GM03348 (cell line): ENCODE measurements at places on chromosomes 1 and 21.

DNA sequence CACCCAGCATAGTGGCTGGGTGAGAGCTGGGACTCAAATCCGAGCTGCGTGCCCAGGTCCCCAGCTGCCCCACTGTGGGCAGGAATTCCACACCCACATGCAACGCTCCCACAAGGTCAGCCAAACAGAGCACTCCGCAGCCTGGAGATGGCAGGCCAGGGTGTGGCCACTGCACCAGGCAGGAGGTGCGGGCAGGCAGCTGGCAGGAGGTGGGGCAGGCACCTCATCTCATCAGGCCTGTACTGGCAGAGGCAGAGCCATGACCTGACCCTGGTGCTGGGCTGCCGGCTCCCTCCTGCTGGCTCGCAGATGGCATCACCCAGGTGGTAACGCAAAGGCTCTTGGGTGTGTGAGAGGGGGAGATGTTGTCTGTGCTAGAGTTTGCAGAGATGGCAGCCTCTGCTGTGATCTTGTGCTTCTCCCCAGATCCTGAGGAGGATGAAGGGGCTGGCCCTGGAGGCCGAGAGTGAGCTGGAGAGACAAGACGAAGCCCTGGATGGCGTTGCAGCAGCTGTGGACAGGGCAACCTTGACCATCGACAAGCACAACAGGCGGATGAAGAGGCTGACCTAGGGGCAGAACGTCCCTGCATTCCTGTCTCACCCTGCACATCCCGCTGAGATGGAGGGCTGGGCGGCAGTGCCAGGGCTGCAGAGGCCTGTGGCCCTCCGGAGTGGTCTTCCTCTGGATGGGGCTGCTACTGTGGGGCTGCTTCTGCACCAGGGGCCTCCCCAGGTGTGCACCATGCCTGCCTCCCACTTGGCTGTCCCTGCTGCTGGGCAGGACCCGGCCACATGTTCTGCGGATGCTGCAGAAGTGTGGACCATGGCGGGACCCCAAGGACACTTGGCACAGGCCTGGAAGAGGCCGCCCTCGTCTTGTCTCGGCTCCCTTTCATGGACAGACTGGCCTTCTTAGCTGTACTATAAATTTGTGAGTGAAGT is 35.1 kb upstream of the PRSS38 start:
- no peak for DNase-seq

GRCh38 chr1:153404086-153404635 is 12.2 kb upstream of the S100A7A start:
- DNase-seq = no peak

DNA sequence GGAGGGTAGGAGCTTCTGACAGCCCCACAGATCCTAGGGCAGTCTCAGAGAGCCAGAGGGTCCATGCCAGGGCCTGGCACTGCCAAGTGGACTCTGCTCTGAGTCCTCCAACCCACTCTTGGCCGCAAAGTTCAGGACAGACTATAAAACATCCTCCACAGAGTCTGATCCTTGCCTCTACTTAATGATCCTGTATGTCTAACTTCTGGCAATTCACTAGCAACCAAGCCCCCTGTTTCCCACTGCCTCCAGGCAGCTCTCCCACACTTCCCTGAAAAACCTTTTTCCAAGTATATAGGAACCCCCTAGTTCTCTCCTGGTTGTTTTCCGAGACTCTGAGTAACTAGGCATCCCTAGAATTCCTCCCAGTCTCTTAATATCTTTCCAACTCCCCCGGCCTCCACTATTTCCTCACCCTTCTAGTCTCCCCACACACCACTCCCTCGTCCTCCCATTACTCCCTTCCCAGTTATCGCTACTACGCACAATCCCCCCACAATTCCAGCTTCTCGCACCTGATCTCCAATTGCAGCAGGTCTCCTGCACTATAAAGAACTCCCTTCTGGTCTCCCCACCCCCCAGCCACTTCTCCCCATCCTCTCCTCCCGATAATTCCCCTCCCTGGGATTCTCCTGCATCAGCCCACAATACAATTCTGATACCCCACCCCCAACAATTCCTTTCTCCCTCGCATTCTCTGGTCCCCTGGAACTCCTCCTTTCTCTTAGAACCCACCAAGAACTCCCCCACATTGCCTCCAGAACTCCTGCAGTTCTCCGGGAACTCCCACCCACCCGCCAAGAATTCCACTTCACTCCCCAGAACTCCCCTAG is 574 bp downstream of the IGSF9 start:
- DNase-seq = no peak

DNA sequence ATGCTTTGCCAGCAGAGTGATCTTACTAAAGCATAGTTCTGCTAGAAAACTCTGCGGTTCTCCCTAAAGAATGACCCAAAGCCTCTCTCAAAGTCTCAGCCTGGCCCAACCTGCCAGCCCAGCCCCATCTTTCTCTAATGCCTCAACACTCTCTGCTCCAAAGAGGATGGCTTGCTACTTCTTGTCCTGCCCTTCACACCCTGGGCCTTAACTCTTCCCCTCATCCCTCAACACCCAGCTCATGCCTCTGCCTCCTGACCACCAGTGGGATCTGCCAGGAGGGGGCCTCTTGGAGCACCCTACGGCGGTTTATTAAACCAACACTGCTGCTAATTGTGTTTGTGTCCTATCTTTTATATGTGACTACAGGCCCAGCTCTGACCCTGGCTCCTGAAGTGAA is 52.4 kb downstream of the CD58 start:
- no peak for DNase-seq

DNA sequence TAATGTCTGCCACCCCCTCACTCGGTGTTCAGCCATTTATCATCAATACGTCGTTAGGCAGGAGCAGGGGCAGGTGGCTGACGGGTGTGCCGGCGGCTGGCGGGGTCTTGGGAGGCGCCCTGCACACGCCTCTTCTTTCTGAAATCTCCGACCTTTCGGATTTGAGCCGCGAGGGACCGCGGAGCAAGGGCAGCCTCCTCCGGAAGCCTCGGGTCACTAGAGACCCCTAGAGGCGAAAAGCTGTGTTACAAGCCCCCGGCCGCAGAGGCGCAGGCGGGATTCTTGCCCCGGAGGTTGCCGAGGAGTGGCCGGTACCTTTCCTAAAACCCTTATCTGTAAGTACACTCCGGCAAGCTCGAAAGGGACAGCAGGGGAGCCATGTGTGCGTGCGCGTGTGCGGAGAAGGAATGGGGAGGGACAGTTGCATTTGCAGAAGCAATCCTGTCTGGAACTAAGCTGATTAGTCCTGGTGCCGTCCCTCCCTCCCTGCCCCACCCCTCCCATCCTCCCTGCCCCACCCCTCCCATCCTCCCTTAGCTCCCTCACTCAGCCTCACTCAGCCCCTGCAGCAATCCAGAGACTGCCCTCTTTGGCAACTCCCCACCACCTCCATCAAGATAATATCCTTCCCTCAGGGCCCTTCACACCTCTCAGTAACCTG is 11.0 kb downstream of the BRINP2 start:
- DNase-seq = peak; percentile 89

GRCh38 chr1:170583186-170583585 is 51.2 kb downstream of the GORAB start:
- DNase-seq = no peak

DNA sequence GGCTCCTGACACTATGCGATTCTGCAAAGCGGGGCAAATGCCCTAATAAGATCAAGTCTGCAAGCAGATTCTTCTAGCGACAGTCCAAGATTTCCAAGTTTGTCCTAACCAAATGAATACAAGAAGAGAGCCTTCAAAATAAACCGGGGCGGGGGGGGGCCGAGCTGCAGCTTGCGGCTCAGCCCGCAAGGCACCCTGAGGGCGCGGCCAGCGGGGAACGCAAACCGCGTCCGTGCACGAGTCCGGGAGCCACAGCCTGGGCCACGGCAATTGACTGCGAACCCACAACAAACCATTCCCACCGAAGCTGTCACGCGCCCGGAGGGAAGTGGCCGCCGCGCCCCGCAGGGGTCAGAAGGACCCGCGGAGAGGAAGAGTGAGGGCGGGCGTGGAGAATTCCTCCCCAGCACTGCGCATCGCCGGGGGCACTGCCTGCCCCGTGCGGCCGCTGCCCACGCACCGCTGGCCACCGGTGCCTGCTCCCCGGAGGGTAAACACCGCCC is 687 bp downstream of the TGFBR3 start:
- peak; percentile 59 for DNase-seq

DNA sequence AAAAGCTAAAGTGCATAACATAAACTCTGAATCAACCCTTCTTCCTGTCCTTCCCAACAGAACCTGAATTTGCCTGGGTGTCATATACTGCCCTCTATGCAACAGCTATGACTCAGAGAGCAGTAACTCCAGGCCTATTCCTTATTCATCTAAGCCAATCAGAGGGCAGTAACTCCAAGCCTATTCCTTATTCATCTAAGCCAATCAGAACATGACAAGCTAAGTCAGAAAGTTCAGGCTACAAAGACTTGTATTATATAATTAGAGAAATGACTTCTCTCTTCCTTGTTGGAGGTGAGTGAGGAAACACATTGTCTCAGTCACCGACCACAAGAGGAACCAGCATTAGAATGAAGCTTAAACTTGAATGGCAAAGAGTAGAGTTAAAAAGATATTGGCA is 26.2 kb upstream of the TADA1 start:
- no peak for DNase-seq

DNA sequence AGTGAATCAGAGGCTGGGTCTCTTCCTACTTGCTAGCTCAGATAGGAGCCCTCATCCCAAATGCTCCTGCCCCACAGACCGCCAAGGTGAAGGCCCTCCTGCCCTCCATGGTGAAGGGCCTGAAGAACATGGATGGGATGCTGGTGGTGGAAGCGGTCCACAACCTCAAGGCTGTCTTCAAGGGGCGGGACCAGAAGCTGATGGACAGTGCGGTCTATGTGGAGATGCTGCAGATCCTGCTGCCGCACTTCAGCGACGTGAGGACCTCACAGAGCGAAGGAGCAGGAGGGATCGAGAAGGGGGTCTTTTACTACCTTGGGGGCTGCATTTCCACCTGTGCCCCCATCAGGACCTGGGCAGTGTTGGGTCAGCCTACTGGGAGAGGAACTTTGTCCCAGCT is 14.6 kb upstream of the TTC4 start:
- no peak for DNase-seq

DNA sequence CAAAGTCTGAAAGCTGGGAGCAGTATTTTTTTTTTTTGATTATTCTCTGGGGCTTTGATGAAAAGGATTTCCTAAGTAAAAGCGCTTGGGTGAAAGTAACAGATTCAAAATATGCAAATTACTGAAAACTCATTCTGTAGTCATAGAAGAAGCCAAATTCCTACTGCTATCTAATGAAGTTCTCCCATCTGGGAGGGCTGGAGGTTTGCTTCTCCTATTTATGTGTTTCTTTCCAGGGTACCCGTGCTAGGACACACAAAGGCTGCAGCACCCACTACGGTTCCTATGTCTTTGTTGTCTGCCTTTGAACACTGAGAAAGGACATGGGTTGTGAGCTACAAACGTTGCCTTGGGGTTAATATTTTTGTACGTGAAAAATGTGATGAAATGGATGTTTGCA is 324.7 kb upstream of the KAZN start:
- DNase-seq = no peak

GRCh38 chr1:13682444-13682843 is 17.5 kb upstream of the PRDM2 start:
- no peak for DNase-seq

- no peak for DNase-seq
These were observed 39.4 kb downstream of the LTN1 start for GRCh38 chr21:28953247-28953646.

- DNase-seq = no peak
These were observed 26.8 kb downstream of the LRRC53 start for GRCh38 chr1:74485622-74486021.

GRCh38 chr1:151475175-151475574 is 15.9 kb upstream of the POGZ start:
- DNase-seq = no peak

- no peak for DNase-seq
These were observed 8.4 kb downstream of the PDE9A start for GRCh38 chr21:42661688-42662429.

GRCh38 chr1:5571438-5571837 is 420.8 kb downstream of the NPHP4 start:
- no peak for DNase-seq

DNA sequence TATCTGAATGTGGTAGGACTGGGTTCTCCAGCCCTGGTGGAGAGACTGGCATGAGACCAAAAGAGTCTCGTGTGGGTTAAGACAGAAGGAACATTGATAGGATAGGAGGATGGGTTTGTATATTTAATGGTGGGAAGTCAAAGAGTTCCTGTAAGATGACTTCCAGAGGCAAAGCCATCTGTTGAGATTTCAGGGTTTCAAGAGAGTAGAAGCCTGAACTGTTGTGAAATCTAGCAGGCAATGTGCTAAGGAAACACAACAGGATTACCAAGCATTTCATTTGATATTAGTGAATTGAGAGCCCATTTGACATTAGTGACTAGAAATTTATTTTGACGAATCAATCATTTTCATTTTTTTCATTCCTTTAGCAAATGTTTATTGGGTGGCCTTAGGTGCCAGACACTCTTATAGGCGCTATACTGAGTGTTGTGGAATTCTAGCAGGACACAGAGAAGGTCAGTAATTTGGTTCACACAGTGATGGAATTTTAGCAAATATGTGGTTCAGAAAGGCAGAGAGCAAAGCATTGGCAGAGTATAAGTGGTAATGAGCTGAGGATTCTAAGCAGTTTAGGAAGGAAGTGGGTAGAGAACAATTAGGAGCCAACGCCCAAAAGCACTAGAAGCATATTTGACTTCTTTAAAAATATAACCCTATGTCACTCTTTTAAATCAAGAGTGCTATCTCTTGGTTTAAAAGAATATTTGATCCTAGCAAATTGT is 149.3 kb downstream of the AK5 start:
- peak; percentile 14 for DNase-seq

- no peak for DNase-seq
These were observed 427.1 kb upstream of the CXADR start for GRCh38 chr21:17085707-17086106.

DNA sequence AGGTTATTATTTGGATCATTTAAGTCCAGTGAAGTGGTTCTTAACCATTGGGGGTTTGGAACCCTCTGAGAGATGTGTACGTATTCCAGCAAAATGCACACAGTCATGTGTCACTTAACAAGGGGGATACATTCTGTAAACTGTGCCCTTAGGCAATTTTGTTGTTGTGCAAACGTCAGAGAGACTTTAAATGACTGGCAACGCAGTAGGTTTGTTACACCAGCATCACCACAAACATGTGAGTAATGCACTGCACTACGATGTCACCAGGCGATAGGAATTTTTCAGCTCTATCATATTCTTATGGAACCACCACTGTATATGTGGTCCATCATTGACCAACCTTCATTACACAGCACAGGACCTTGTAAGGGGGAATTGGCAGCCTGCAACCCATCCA is 11.9 kb downstream of the AHCYL1 start:
- DNase-seq = no peak

GRCh38 chr1:175808573-175808972 is 65.2 kb upstream of the TNR start:
- no peak for DNase-seq

- DNase-seq = no peak
These were observed 39.2 kb downstream of the SYT6 start for GRCh38 chr1:114114185-114115094.
